ENCODE measurements at places on chromosomes 12 and 14.

GRCh38 chr14:89260898-89261297 is 156.1 kb downstream of the FOXN3 start:
- no peak for DNase-seq

DNA sequence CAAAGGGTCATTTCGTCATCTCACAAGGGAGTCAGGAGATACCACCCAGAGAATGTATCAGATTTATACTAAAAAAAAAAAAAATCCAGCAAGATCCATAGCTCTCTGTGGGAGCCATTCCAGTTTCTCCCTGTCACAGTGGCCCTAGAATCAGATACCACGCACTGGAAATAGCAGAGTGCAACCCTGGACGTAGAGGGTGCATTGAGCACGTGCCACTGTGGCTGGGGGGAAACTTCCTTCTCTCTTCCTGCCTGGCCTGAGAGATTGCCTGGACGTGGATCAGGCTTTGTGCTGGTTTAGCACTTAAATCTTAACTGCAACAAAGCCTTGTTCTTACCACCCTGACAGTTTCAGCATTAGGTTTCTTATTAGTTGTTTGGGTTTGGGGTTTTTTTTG is 124.3 kb downstream of the FBXL14 start:
- no peak for DNase-seq

DNA sequence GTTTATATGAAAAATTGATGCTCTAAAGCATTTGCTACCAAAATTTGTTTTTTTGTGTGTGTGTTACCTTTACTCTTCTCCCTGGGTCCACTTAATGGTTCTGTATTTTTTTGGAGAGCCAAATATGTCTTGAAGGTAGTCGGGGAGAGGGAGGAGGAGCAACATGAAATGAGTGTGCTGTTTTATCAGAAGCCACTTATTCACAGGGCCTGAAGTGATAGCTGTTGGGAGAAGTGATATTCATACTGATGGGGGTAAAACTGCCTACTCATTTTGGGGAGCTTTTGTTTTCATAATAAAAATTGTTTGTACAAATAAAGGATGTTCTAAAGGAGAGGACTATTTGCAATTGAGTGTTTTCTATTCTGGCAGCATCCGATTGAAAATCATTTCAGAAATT is 29.2 kb downstream of the CRADD start:
- DNase-seq, result no peak

DNA sequence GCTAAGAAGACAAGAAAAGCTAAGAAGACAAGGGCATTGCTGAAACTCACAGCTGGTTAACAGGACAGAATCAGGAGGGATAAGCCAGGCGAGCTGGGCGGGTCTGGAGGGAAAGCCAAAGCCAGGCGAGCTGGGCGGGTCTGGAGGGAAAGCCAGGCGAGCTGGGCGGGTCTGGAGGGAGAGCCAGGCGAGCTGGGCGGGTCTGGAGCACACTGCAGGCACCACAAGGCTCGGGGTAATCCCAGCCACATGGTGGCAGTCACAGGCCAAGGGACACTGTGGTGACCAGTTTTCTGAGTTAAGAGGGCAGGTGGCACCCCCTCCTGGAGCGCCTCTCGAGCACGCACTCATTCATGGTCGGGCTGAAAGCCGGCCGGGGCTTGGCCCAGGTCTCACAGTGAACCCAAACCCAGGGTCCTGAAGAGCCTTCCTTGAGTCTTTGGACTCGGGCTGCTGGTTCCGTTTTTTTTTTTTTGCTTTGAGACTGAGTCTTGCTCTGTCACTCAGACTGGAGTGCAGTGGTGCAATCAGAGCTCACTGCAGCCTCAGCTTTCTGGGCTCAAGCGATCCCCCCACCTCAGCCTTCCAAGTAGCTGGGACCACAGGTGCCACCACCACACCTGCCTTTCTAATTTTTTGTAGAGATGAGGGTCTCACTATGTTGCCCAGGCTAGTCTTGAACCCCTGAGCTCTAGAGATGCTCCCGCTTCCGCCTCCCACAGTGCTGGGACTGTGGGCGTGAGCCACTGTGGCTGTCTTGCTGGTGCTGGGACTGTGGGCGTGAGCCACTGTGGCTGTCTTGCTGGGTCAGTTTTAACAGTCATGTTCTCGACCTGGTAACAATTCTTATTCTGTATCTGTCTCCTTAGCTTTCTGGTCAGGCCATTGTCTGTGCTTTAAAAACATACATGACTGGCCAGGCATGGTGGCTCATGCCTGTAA is 40.2 kb downstream of the HSP90AA1 start:
- DNase-seq, result peak; percentile 61

- no peak for DNase-seq
Measured at GRCh38 chr14:91356181-91356763, 61.3 kb downstream of the CCDC88C start.
